Stimulated activated CD4-positive, alpha-beta T cell treated with anti-CD3 and anti-CD28 coated beads, Interleukin-12 subunit alpha, Interleukin-12 subunit beta, amount 100 ng/mL, for 48 hours (primary cell): ENCODE measurements at places on chromosomes 6 and 20.
A peak's percentile ranks its signal among the peaks of the same experiment; 100 is the strongest.

DNA sequence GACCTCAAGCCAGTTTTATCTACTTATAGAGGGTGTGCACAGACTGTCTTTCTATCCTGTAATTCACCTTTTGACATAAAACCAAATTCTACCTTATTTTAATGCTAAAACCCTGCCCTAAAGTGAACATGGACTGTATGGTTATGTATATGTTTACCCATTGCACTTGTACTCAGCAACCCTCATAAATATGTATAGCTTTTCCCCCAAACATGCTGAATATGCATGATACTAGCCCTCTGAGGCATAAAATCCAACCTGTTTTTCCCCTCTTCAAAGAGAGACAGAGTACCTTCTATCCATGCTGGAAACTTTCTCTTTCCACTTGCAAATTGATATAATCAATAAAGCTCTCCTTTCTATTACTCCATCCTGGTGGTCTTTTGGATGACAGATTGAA, 267.9 kb upstream of the BMP2 start:
- no peak for DNase-seq

DNA sequence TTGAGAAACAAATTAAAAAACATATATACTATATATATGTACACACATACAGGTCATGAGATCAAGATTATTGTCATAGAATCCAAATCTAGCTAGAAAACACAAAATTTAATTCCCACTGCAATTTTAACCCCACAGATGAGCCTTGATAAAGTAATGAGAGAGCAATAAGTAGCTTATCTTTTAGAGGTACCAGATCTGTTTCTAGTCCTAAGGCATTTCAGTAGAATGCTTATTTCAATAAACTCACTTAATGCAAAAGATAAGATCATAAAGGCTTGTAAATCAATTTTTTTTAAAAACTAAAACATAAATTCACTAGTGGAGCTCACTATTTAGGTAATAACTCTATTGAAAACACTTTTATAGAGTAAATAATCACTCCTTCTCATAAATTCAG, 47.2 kb downstream of the PRKN start:
- DNase-seq = no peak

DNA sequence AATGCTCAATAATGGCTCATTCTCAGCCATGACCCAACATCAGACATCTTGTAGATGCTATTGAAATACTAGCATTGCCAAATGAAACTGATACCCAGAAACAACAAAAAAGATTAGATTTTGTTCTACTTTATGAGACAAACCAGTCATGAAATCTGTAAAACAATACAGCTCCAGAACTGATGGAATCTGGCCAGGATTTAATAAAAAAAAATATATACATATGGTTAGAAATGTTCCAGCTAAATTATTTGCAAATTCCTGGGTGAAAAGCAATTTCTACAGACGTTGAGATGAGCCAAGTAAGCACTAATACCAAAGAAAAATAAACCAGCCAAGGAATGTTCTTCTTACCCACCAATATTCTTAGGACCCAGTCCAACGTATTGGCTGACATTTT, 201.3 kb downstream of the EPHA7 start:
- no peak for DNase-seq

GRCh38 chr6:53009056-53009455, 14.0 kb upstream of the GSTA4 start:
- no peak for DNase-seq

DNA sequence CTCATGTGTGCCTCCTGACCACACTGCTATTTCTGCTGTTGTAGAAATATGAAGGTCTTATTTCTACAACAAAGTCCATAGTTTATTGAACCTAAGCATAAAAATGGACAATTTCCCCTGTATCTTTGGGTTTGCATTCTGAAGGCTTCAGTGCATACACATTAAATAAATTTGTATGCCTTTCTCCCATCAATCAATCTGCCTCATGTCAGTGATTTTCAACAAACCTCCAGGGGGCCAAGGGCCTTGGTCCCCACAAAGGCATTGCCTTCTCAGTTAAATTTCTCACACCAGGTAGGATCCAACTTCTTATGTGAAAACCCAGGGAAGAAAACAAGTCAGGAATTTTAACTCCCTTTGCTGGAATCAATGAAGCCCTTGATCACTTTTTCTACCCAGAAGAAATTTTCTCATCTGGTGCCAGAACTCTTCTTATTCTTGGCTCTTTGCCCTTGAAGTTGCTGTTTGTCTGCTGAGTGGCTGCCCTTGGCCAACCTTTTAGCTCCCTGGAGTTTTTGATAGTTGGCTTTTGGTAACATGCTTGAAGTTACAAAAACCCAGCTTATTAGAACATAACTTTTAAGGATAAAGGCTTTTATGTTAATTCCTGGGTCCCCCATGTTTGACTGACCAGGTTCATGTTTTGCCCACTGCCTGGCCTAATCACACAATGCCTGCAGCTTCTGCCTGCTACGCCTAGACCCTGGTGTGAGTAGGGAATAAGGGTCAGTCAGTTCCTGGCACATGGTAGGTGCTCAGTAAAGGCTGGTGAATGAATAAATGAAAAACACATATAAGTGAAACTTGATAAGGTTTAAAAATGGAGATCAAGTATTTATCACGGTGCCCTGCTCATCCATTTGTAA, 37.0 kb downstream of the SHLD1 start:
- DNase-seq = no peak

DNA sequence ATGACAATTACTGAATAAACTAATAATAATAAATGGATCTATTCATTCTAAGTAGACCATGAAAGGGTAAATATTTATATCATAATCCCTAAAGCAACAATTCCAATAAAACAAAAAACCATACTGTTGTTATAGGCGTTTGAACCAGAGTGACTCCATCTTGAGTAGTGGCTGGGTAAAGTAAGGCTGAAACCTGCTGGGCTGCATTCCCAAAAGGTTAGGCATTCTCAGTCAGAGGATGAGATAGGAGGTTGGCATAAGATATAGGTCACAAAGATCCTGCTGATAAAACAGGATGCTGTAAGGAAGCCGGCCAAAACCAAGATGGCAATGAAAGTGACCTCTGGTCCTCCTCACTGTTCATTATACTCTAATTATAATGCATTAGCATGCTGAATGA, 8.3 kb downstream of the OR2H1 start:
- DNase-seq = no peak

DNA sequence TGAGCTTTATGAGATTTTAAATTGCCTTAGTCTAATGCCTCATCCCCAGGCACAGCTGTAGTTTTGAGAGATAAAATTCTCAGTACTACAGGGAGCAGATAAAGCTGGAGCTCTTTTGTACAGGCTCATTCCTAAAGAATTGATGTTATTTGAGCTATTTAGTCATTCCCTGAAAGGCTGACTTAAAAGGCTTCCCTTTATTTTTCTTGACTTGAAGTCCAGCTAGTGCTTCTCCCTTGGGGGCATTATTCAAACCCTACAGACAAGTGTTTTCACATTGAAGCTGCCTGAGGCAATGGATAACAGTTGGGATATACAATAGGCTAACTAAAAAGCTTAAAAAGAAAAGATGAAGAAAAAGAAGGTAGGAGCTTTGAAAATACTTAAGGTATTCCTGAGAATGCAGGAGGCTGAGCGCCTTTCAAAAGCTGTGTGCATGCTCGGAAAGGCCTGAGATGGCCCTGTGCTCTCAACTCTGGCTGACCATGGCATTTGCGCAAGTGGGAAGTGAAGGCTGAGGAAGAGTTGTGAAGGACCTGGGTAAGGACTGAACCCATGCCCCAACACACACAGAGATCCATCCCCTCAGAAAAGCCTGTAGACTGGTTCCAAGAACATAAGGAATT, 315.1 kb downstream of the SMOC2 start:
- DNase-seq = no peak

DNA sequence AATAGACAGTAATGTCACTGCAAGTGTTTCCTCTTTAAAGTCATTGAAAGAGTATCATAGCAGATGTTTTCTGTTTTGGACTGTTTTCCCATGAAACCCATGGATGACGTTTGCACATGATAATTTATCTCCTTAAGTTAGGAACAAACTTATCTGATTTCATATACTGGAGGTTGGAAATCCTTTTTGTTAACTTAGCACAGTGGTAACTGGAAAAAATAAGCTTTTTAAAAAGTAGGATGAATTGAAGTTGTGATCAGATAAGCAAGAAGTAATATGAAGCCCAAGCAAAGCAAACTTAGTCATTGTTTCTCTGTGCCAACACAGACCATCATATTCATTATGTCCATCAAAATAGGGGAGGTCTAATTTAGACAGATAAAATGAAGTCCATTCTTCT, 61.6 kb downstream of the PLCB4 start:
- no peak for DNase-seq

DNA sequence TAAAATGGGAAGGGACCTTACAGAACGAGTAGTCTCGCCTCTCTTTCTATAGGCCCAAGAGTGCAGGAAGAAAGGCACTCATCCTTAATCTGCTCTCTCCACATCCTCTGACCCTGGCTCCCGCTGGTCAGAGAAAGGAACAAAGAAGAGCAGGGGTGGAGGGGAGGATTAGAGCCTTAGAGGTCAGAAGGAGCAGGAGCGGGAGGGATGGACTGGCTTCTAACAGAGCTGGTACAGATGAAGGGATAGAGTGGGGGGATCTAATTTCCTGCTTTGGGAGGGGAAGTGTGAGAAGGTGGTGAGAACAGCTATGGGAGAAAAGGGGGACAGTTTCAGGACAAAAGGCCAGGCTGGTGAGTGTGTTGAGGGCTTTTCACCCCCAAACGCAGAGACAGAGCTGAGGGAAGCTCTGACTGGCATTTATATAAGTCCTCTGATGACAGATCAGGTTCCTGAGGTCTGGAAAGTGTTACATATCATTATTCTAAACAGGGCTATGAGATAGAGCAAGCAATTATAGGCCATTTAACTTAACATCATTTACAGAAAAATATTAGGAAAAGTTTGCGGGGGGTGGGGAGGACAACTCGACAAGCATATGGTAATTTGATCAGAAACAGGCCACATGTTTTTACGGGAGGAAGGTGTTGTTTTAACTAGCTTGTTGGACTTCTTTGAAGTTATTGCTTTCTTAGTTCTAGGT, 111.1 kb downstream of the FOXC1 start:
- no peak for DNase-seq

DNA sequence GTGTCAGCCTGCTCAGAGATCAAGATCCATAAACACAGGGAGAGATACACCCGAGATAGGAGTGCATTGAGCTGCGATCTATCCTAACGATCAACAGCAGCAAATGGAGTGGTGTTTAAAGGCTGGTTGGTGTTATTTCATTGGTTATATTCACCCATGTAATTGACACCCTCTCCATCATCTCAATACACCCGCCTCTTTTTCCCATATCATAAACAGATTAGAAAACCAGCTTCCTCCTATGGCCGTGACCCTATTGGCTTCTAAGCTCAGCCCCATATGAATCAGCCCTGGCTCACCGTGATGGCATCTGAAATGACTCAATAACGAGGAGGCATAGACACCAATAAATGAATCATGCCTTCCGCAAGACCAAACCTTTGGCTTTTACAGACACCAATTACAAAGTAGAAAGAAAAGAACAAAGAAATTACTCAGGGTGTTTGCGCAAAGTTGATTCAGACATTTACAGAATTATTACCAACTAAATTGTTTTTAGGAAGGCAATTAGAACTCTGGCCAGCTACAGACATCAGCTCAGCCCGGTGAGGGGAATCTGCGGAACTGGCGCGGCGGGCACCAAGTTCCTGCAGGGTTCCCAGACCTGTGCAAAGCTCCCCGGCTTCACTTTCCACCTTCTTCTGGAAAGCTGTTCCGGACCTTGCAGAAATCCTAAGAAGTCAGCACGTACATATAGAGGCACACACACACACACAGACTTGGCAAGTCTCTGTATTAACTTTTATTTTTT, 11.5 kb downstream of the PMEPA1 start:
- peak; percentile 67 for DNase-seq

GRCh38 chr6:91812596-91813274, 1225.9 kb upstream of the MAP3K7 start:
- no peak for DNase-seq

- no peak for DNase-seq
Observed at GRCh38 chr20:7496394-7496991, 443.8 kb downstream of the HAO1 start.

DNA sequence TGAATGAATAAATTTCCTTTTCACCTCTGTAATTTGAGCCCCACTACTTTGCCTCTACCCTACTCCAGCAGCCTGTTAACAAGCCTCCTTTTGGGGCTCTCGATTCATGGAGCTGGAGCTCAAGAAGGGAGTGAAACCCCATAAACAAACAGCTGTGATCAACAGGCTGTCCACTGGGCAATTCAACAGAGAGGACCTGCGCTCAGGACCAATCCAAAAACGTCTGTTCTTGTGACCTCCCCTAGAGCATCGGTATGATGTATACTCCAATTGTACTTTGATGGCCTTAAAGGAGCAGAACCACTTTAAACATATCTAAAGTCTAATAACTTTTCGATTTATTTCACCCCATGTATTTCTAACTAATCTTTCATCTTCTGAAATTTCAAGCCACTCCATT, 37.4 kb downstream of the HIVEP2 start:
- no peak for DNase-seq

DNA sequence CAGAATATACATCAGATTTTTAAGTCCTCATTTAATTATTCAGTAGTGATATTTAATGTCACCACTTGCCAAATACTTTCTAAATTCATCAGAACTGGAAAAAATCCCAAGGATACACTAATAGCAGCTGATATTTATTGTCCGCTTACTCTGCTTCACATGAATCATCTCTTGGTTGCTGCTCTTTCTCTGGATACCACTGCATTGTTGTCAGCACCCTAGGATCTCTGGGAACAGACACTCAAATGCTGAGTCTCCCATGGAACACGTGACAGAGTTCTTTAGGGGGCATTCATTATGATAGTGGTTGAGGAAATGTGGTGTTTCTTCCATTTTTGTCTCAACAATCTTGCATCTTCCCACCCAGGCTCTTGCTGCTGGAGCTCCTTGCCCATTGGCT, 318.0 kb downstream of the RFPL4B start:
- DNase-seq = no peak

DNA sequence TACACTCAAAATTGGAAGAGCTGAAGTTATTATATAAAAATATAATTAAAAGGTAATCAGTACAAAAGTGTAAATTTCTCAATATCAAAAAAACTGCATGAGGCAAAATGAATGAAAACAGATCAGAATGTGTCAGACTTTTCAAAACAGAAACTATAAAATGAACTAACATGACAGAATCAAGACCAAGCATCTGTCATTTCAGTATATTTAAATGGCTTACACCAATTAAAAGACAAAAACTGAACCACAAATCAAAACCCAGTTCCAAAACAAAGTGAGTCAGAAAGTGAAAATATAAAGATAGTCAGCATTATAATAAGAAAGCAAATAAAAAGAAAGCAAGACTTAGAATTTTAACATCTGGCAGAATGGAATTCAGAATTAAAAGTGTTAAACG, 289.7 kb downstream of the UBE3D start:
- DNase-seq = no peak
